Stimulated activated CD4-positive, alpha-beta T cell treated with anti-CD3 and anti-CD28 coated beads, Interleukin-4, amount 100 ng/mL, for 24 hours (primary cell): ENCODE measurements at places on chromosomes 7 and 10.

DNA sequence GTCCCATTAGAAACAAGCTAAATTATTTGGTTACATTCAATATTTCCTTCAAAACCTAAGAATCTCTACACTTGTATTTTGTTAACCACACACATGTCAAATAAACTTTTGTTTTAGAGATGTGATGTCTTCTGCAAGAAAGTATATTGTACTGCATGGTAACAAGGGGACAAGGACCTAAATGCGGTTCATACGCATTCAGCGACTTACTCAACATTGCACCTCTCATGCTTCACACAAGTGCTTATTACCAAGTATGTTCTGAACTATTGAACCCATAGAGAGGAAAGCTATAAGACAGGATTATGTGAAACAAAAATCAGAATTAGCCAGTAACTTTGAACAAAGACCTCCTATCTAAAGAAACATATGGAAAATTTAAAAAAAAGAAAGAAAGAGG is 68.3 kb downstream of the CREB5 start:
- no peak for DNase-seq

- DNase-seq, result no peak
These were observed 95.5 kb downstream of the PPP1R17 start for GRCh38 chr7:31782411-31782991.

- DNase-seq, result no peak
These were observed 234.1 kb upstream of the AGK start for GRCh38 chr7:141317033-141317585.

GRCh38 chr7:151068069-151068773 is 8.8 kb downstream of the SLC4A2 start:
- DNase-seq, result no peak
